ENCODE measurements at places on chromosomes 1 and 21. TPM values are rescaled to one million over a fixed set of nuclear protein-coding genes. Genes with fewer than 3 reads are reported as not detected.

Gene TSEN15
- 46.5 TPM for total RNA-seq

Gene S100A8
- not detected for total RNA-seq

Gene NFASC
- 0.14 TPM for total RNA-seq

Gene DMRTA2
- not detected for total RNA-seq

Gene GFI1
- total RNA-seq = 0.07 TPM

Gene HES3
- total RNA-seq = not detected

Gene RGS13
- total RNA-seq = not detected

Gene TCHHL1
- not detected for total RNA-seq

Gene LRP8
- 72.9 TPM for total RNA-seq

Gene AMY1A
- not detected for total RNA-seq

Gene LPGAT1
- total RNA-seq = 48.7 TPM

Gene DNAI4
- total RNA-seq = 2.1 TPM

Gene EPHA10
- total RNA-seq = not detected

Measured in thoracic aorta endothelial cell (primary cell).